NCI-H146 (cell line): ENCODE measurements at places on chromosomes 3 and 15.

DNA sequence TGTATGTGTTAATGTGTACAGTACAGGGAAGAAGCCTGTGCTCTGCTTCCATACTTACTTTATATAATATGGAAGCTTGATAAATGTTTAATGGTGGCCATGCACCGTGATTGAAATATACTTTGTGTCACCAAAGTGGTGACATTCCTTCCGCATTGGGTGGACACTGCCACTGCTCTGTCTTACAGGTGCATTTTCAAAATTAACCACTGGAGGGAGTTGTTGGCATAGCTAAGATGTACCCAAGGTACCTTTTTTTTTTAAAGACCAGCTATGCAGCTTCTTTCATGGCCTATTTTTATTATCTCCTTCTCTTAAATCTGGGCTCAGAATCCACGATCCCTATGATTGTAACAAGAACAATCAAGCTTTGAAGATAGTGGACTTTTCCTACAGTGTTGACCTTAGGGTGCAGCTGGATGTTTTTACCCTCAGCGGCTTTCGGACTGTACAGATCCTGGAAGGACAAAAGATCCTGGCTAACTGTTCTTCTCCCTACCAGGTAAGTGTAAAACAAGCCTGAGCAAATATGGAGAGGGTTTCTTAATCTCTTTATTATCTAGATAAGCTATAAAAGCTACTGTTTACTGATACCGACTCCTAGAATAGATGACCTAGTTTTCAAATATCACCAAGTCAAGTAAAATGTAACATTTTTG, 21.6 kb upstream of the PAK6 start:
- peak; percentile 49 for DNase-seq

DNA sequence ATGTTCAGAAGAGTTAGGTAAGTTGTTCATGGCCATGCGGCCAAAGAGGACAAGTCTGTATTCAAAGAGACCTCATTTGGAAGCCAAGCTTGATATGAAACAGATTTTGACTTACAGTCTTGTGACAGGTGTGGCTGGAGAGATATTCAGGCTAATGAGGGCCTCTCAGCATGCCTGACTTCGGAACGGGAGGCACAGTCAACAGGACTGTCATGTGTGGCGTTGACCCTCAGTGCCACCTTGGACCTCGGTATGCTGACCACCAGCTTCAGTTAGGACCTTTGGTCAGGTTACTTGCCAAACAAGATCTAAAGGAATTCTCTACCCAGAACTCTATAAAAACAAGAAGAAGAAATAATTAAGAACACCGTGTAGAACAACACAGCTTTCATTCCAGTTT, 124.1 kb downstream of the CHST2 start:
- DNase-seq: no peak

GRCh38 chr3:148820361-148821245, 7.0 kb upstream of the CPB1 start:
- DNase-seq: no peak

- DNase-seq: no peak
These were observed 63.3 kb downstream of the ABTB1 start for GRCh38 chr3:127735767-127736693.

DNA sequence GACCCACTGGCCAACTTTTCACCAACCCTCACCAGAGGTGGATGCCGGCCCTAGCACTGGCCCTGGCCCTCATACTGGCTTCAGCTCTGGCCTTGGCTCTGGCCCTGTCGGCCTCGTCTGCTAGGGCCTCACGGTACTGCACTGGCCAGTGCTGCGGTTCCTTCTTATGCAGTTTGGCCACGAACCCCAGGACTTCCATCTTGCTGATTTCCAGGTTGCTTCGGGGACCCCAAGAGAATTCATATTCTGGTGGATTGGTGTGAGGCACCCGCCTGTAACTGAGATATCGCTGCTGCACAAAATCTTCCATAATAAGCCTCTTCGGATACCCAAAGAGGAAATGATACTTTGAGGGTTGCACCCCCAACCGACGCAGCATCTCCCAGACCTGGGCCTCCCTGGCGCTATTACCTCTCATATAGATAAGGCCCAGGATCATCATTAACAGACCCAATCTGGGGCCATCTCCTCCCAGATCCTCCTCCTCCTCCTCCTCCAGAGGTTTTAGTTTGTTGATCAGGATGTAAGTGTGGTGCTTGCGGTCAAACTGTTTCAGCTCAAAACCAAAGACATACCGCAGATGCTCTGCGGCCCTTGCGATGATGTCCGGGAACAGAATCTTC, 883 bp downstream of the MAGEF1 start:
- DNase-seq: peak; percentile 56

DNA sequence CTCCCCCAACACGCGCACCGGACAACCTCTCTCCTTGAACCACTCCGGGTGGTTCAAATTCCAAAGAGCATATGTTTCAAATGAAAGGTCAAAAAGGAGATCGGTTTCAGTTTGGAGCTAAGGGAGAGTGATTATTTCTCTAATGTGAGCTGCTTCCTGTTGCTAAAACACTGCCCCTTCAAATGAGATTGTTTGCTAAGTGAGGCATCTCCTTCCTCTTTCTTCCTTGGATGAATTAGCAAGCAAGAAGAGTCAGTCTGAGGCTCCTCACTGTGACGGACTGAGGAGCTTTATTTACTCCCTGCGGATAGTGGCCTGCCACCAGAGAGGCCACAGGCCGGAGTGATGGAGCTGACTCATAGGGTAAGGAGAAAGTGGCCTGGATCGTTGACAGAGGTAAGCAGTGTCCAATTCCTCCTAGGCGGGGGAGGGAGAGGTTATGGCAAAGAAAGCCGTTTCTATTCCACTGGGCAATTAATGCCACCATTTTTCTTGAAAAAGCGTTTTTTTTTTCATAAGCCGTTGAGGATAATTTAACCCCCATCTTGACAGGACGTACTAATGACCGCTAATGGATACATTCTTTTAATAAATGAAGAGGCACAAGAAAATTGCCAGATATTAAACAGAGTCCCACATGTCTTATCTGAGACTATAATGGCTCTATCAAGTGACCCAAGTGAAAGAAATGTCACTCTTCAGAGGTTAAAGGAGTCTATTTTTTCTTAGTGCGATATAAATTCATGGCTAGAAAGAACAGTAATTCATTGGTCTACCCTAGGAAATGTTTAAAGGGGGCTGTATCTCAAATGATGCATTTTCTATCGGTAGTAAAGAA, 167.0 kb upstream of the ANKRD28 start:
- DNase-seq: no peak

- DNase-seq: no peak
These were observed 56.8 kb downstream of the DNAJB8 start for GRCh38 chr3:128409624-128410581.

DNA sequence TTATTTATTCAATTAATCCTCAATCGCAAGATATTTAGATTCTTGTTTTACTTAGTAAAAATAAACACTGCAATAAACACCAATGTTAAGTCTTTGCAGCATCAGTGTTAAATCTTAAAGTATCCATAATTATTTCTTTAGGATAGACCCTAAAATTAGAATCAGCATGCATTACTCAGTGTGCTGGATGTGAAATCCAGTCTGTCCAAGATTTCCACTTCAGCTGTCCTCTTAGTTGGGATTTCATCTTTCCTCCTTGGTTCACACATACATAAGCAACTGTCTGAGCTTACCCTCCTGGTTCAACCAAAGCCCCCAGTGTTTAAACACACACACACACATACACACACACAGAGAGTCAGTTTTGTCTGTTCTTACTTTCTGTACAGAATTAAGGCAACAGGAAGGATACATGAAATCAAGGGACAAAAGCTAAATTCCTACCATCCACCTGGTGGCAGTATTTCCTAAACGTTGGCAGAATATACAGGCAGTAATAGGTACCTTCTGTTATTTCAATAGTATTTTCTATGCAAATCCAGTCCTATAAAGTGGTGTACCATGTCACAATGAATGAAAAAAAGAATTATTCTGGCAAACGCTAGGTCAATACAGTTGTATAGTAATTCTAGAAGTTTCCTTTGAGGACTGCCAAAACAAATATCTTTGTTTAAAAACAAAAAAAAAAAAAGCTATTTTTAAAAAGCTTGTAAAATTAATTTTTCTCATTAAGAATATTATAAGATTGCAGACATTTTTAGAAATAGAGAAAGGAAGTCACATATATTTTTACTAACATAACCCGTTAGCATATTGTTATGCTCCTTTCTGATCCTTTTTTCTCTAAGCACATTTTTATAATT, 27.3 kb upstream of the DMXL2 start:
- peak; percentile 54 for DNase-seq

GRCh38 chr3:12967606-12968351, 105.5 kb downstream of the IQSEC1 start:
- peak; percentile 65 for DNase-seq

- no peak for DNase-seq
These were observed 33.4 kb upstream of the CHRM5 start for GRCh38 chr15:33934921-33935320.

DNA sequence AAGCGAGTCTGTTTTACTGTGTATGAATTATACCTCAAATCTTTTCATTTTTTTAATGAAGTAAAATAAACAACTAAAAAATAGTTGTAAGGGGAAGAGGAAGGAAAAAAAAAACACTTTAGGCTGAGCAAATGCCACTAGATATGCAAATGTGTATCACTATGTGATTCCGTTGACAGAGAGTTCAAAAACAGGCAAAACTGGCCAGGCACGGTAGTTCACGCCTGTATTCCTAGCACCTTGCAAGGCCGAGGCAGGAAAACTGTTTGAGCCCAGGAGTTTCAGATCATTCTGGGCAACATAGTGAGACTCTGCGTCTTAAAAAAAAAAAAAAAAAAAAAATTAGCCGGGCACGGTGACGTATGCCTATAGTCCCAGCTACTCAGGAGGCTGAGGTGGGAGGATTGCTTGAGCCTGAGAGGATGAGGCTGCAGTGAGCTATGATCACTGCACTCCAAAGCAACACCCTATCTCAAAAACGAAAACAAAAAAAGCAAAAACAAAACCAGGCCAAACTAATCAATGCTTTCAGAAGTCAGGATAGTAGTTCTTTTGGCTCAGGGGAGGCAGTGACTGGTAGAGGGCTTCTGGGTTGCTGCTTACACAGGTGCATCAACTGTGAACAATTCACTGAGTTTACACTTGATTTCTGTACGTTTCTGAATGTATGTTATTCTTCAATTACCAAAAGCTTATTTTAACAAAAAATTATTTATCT, 7.4 kb downstream of the PRC1 start:
- DNase-seq: no peak

DNA sequence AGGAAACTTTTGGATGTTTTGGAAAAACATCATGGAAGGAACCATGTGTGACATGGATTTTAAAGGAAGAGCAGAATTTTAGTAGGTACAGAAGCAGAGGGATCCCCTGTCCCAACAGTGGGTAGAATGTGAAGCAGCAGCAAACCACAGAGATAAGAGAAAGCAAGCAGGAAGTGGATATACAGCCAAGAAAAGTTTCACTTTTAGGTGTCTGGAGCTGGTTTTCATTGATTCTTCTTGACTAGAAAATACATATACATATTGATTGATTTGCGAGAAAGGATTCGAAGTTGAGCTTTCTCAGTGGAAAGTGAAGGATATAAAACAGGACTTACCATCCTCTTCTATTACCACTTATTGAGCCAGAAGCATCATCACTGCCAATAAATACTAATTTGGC, 133.5 kb downstream of the KCNMB2 start:
- DNase-seq: no peak

GRCh38 chr3:11167590-11167989, 13.3 kb downstream of the HRH1 start:
- no peak for DNase-seq

GRCh38 chr15:69647142-69647513, 194.5 kb downstream of the RPLP1 start:
- DNase-seq: no peak
